Central memory CD4-positive, alpha-beta T cell (primary cell): ENCODE measurements at places on chromosomes 3 and 15.

- DNase-seq, result no peak
These were observed 155.9 kb upstream of the EOMES start for GRCh38 chr3:27878014-27878383.

GRCh38 chr15:72451224-72451623 is 22.9 kb upstream of the ARIH1 start:
- DNase-seq, result no peak

GRCh38 chr3:65539616-65540015 is 499.1 kb downstream of the MAGI1 start:
- DNase-seq, result no peak

DNA sequence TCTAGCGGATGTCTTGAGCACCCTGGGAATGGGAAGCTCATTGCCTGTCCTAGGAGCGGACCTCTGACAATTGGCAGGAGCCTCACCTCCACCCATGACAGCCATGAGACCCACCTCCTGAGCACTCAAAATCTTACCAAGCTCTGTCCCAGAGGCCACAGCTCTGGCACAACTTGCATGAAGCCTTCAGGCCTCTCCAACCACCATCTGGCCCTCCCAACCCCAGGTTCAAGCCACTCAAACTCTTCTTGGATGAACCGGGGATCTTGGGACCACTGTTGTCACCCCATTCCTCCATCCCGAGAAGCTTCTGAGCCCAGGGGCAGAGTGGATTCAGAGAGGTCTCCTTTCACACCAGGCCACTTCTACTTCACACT is 1.5 kb downstream of the VIPR1 start:
- DNase-seq, result no peak

GRCh38 chr3:172716476-172716875 is 5.6 kb upstream of the NCEH1 start:
- DNase-seq, result no peak

- DNase-seq, result no peak
These were observed 115.4 kb upstream of the GADL1 start for GRCh38 chr3:31009881-31010280.

- no peak for DNase-seq
These were observed 61.6 kb upstream of the RYK start for GRCh38 chr3:134312072-134312872.

- no peak for DNase-seq
These were observed 11.0 kb downstream of the LYSMD2 start for GRCh38 chr15:51726302-51727073.

- no peak for DNase-seq
These were observed 13.1 kb upstream of the SKOR1 start for GRCh38 chr15:67812241-67812644.

- DNase-seq, result no peak
These were observed 30.2 kb downstream of the TTBK2 start for GRCh38 chr15:42890161-42890913.
